ENCODE measurements at places on chromosomes 13 and 19.

DNA sequence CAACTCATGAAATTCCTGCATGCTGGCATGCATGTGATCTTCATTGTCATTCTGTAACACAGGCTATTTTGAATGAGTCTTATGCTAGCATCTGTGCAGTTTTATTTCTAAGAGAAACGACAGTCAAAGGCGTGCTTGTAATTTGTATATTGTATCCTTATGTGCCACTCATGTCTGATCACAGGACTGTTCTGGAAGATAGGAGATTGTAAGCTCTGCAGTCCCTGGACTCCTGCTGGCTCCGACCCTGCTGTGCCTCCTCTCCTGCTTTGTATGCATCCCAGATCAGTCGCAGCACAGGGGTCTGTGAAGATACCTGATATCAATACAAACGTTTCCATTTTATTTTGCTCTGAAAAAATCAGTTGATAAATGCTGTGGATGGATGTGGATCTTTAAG, 653.1 kb downstream of the LIG4 start:
- no peak for DNase-seq

GRCh38 chr13:49731766-49732165, 40.5 kb upstream of the EBPL start:
- no peak for DNase-seq

DNA sequence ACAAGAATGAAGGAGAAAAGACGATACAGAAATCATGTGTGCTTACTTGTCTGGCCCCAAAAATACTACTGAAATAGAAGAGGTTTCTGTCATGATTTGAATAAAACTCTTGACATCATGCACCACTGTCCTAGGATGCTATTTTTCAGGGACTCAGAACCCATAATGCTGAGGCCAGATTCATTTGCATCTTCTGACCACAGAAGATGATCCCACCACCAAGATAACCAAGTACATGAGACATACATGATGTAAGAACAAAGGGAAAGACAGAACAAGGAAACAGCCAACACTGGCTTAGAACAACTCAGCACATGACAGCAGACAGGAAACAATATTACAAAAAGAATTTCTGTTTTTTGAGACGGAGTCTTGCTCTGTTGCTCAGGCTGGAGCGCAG, 2.5 kb downstream of the ZNF552 start:
- peak; percentile 58 for DNase-seq

- DNase-seq: no peak
Observed at GRCh38 chr13:106534639-106535551, 567 bp downstream of the EFNB2 start.

All from suppressor macrophage treated with lipopolysaccharide for 1 hour (primary cell).